NCI-H2081 treated with DMSO at 0.1 percent for 48 hours (cell line): ENCODE measurements at places on chromosomes 1 and 21.

- no peak for DNase-seq
Observed at GRCh38 chr1:94265906-94266305, 28.5 kb upstream of the ARHGAP29 start.

DNA sequence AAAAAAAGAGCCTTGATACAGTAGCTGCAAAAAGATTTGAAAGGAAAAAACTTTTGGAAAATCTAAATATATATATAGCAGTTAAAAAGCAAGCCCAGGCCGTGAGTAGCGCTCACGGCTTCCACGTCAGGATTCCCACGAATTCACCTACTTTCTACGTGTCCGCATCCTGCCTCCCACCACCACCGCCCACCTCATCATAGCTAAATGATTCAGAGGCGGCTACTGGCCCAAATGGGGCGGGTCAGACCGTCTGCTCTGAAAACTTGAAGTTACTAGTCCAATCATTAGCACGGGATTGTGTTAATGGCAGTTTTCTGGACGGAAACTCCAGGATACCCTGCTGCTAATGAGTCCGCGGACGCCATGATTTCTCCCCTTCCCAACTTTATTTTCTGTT lies 1.3 kb upstream of the CCSAP start:
- no peak for DNase-seq

GRCh38 chr1:159866066-159866465 lies 3.6 kb upstream of the VSIG8 start:
- no peak for DNase-seq

GRCh38 chr21:35840949-35841348 lies 219.4 kb downstream of the SETD4 start:
- DNase-seq: no peak

GRCh38 chr1:818618-819291 lies 105.0 kb upstream of the SAMD11 start:
- DNase-seq: no peak

- DNase-seq: no peak
Observed at GRCh38 chr1:58755468-58755872, 28.4 kb downstream of the JUN start.

GRCh38 chr21:36030581-36031189 lies 29.6 kb downstream of the SETD4 start:
- no peak for DNase-seq

DNA sequence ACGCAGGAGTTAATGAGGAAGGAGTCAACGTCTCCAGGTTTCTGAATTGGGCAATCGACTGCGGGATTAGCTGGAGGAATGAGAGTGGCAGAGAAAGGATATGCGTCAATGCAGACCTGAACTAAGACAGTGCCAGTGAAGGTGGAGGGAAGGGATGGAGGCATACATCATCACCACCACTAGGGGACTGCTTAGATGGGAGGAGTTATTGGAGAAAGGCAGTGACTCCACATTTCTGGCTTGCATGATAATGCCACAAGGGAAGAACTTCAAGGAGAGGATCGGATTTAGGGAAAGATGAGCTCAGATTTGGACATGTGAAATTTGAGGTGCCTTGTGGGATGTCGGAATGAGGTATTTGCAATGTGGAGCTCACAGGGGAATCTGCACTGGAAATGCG lies 17.5 kb downstream of the VASH2 start:
- no peak for DNase-seq

DNA sequence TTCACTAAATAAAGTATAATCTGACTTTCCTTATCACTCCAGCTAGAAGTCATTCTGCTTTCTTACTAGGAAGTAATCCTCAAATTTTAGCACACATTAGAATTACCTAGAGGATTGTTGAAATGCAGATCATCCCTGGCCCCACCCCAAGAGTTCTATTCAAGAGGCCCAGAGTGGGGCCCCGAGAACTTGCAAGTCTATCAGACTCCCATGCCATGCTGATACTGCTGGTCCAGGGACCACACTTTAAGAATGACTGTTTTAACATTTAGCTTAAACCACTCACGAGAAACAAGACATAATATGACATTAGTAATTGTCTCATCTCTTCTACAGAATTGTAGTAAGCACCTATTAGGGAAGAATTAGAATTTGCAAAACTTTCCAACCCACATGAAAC lies 7.7 kb upstream of the SYNJ1 start:
- no peak for DNase-seq

DNA sequence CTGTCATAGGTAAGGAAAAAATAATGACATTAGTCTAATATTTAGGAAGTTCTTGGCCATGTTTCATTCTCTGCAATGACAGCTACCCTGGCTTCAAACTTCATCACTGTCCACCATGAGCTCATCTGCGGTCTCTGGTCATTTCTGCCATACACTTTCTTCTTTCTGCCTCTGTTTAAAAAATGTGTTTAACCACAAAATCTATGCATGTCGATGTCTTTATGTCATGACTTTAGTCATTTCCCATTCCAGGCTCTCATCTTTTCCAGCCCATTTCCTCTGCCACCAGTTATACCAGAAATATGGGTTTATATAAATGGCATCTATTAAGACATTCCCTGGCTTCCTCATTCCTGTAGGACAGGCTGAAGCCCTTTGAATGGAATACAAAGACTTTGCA lies 68.5 kb upstream of the DUSP10 start:
- no peak for DNase-seq

GRCh38 chr1:13892671-13893325 lies 192.8 kb downstream of the PRDM2 start:
- DNase-seq: no peak

GRCh38 chr1:100622506-100622905 lies 84.6 kb downstream of the GPR88 start:
- no peak for DNase-seq

DNA sequence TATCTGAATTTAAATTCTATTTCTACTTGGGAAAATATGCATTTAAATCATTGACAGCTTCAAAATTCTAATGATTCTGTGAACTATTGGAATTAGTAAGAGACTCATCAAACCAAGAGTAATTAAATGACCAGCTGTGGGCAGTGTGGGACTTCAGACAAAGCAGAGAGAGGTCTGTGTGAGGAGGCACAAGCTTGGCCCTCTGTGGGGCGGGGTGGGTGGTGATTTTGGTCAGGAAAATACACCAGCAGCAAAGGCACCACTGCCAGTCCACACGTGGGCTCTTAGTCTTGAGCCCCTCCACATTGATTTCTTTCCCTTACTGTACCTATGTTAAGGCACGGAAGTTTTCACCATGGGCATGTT lies 39.2 kb upstream of the RAB4A start:
- DNase-seq: no peak

DNA sequence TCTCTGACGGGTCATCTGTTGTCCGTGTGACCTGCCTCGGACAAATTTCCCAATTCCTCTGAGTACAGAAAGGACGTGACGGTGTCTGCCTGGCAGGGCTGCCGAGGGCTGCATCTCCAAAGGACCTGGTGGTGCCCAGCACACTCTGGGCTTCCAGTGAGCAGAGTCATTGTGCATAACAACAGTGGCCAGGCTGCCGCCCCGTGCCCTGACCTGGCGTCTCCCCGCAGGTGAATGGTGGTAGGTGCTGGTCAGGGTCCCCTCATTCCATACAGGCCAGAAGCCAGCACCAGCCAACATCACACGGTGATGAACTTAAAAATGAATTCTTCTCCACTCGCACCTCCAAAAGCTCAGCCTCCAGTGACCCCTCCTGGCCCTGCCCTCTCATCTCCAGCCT lies 28.2 kb downstream of the PRDM16 start:
- DNase-seq: no peak

DNA sequence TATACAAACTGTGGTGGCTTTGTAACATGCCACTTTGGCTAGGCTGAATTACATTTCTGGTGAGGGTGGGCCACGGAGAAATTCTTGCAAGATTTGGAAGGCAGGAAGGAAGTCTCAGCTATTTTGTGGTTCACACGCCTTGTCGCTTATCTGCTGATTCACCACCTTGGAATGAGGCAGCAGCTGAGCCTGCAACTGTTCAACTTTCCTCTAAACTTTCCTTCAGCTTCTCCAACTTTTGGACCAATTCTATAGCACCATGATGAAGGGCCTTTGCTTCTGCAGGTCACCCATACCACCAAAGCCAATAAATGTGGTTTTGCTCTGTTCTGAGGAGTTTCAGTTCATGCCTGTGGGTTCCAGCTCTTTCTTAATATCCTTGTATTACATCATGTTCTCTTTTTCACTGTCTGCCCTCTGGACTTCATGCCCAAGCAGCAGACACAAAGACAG lies 337.6 kb upstream of the SNX7 start:
- DNase-seq: no peak
